ENCODE measurements at places on chromosomes 11 and 22.

GRCh38 chr11:66317322-66317722 is 478 bp upstream of the CD248 start:
- DNase-seq: no peak

DNA sequence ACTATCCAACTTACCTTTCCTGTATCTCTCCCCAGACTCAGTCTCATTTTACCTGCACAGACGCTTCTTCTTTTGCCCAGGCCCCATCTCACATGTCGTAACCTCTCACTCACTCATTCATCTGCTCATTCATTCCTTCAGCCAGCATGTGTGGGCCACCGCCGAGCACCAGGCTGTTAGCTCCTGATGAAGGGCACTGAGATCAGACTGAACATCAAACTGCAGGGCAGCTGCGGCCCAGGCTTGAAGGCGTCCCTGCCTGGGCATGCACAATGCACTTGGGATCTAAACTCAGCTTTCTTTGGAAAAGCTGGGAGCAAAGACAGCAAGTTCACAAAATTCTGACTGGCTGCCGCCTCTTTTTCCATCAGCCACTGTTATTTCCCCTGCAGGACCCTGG is 1456.3 kb downstream of the BRD1 start:
- DNase-seq: no peak

DNA sequence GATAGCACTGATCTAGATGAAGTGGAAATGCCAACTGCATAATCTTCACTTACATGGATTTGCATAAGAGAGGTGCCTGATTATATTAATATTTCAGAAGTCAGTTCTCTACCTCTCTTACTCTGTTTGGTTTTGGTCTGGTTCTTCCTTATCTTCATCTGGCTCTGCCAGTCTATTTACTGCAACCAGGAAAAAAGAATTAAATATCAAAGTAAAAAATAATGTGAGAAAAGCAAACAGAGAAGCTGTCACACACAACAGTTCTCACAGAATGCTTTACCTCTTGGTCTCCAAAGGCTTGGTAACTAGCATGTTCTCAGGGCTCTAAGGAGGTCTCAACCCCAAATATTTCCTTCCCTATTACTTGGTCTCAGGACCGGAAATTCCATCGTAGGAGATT is 6.7 kb downstream of the VSIG10L2 start:
- DNase-seq: no peak

- no peak for DNase-seq
These were observed 74.6 kb downstream of the CELSR1 start for GRCh38 chr22:46462726-46463371.

- no peak for DNase-seq
These were observed 29.9 kb upstream of the BSX start for GRCh38 chr11:123011510-123011909.

DNA sequence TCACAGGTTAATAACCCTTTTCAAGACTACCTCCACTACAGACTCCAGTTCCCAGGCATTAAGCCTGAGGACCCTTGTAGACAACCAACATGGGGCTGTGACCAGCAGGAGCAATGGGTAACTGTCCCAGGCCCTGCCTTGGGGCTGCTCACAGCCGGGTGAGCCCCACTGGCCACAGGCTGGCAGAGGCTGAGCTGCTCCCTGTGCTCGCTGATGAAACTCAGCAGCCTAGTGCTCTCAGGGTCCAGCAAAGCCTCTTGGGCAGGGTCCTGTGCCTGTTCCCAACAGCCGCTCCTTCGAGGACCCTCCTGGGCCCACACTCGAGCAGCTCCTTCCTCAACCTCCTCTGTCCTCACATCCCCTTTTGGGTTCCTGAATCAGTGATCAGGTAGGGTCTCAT is 99.8 kb downstream of the VPREB1 start:
- no peak for DNase-seq

GRCh38 chr11:7489376-7489775 is 4.1 kb downstream of the OLFML1 start:
- DNase-seq: no peak

GRCh38 chr22:37893583-37893983 is 12.5 kb upstream of the MICALL1 start:
- no peak for DNase-seq

DNA sequence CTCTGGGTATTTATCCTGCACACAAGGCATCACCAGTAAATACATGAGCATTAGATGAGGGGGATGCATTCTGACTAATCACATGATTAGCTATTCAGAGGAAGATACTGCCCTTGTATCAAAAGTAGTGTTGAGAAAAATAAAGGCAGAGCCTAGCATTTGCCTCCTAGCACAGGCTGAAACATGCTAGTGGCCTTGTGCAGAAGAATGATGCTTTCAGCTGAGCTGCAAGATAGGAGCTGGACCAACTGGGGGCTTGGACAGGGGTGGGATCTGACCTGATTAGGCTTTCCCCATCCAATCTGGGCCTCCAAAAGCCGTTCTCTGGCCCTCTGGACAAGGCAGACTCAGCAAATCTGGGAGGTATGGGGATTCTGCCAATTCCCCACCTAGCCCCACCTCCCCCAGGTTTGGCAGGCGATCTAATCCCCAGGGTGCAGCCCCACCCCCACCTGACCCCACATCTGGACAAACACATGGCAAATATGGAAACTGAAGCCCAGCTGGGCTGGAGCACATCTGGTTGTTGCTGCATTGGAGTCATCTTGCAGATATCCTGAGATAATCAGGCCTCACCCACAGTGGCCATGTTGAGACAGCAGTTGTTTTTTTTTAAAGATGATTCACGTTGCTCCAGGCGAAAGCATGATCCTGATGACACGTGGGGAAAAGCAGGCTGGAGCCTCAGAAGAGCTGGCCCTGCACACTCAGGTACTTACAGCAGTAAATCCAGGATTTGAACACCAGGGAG is 4.4 kb upstream of the MISFA start:
- DNase-seq: peak; percentile 57

All from AG04450 (cell line).